Thymus (tissue), 14 donors: ENCODE measurements at places on chromosomes 4 and X. TPM values are rescaled to one million over a fixed set of nuclear protein-coding genes. Genes with fewer than 3 reads are reported as not detected.

DNA sequence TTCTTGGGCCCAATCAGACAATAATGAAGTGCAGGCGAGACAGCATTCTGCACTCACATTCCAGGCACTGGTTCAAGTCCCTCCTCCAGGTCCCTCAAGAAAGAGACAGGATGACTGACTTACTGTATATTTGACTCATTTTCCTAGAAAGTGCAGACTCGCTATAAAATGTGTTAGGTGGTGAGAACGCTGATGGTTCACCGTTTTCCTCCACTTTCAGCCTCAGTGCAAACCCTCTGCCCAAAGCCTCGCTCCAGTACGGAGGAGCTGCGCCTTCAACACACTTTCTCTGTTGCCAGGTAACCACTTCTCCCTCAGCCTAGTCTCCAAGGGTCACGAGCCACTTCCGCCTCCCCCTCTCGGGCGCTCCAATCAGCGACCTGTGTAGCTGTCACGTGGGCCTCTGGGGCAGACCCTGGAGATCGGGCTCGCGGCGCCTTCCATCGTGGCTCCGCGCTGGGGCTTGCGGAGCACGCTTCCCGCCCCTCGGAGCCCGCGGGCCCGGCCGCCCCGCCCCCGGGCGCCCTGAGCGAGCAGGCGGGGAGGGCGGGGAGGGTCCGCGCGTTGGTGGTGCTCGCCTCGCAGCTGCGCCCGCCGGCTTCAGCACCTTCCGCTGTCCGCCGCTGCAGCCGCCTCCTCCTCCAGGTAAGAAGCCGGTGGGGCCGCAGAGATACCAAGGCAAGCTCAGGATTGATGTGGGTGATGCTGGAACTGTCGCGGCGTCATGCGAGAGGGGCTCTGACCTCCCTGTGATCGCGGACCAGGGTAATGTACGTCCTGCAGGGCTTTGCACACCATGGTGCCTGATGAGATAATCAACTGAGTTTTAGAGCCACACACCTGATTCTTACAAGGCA is at the start of gene WDR17:
WDR17 (plus strand) TSS at position 407 of the 857 bp plus-strand sequence. CDS start 45,740 bp downstream, outside the sequence.
- peaks cover 9% of the 10 kb centered on the region for H3K4me1 ChIP-seq
- peak within 1 kb of the TSS; percentile 59 for H3K4me3 ChIP-seq
- H3K27me3 ChIP-seq = peaks cover 3% of the 10 kb centered on the region
- no peaks in the 10 kb centered on the region for H3K36me3 ChIP-seq
- peak; percentile 76 for DNase-seq

DNA sequence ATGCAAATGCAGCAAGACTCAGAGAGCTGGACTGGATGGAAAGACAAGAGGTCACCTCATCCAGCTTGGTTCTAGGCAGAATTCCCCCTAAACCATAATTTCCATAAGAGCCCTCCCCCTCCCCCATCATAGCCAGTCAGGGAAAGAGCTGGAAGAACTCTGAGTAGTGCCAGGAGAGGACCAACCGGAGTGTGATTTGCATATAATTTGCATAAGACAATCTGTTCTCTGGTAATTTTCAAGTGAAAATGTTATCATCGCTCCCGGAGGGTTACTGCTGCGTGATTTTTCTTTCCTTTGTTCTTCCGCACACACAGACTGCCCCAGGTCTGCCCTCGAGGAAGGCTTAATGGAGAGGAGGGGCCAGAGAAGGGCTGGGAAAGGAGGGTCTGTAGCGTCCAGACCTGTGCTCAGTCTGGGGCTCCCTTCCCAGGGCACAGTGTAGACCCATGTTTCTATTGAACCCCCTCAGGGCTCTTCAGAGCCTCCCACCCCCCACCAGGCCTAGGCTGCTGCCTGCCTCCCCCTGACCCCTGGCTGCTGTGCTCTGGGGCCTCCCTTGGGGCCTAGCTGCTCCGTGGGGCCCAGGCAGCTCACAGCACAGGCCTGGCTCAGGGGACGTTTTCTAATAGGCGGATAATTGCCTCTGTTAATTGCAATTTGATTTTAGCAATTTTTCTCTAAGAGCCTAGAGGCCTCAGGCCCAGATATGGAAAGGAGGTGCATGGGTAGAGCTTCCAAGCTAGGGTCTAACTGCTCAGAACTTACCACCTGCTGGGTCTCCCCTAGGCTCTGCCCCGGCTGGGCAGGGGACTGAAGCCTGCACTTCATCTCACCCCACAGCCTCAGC is 90.4 kb upstream of the PJA1 start:
- H3K27ac ChIP-seq = no peak overlapping the region
- no peaks in the 10 kb centered on the region for H3K27me3 ChIP-seq
- no peak for DNase-seq
- no peaks in the 10 kb centered on the region for H3K4me1 ChIP-seq

DNA sequence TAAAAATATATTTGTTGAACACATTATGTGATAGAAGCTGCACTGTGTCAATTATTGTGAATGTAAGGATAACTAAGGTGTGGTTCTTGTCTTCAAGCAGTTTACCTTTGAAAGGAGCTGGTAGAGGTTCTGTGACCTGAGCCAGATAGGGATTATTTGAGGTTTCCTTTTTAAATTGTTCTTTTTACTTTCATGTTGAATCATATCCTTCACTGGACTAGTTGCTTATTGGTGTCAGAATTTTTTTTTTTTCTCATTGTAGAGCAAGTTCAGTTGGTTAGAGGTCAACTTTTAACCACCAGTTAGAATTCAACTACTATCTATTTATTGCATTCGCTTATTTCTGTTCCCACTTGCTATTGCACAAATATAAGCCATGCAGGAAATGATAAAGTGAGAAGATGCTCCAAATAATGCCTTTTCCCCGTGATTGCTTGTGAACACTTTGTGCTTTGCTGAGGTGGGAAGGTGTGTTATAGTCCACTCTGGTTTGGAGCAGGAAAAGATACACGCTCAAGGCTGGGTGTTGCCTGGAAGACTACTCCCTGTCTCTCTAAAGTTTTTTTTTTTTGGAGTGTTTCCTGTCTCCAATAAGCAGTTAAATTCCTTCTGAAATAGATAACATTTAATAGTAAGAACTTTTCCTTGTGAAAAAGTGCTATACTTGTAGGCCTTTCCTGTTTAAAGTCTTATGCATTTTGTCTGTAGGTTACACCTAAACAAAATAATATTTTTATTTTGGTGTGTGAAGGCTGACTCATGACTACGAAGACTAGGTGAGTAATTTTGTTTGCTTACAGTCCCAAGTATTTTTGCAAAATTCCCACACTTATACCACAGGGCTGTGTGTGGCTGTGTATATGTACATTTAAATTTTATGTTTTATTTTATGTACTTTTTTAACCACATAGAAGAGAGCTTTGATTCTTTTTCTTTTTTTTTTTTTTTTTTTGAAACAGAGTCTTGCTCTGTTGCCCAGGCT is 83.8 kb upstream of the LCORL start:
- H3K36me3 ChIP-seq = no peaks in the 10 kb centered on the region
- no peak for DNase-seq
- no peaks in the 10 kb centered on the region for H3K27me3 ChIP-seq
- H3K4me1 ChIP-seq = no peaks in the 10 kb centered on the region
- no peak overlapping the region for H3K4me3 ChIP-seq
- H3K27ac ChIP-seq = no peak overlapping the region

GRCh38 chr4:2700031-2700430 is 56.1 kb downstream of the TNIP2 start:
- H3K4me1 ChIP-seq = no peaks in the 10 kb centered on the region
- H3K27me3 ChIP-seq = no peaks in the 10 kb centered on the region
- no peak overlapping the region for H3K27ac ChIP-seq
- H3K36me3 ChIP-seq = peaks cover 85% of the 10 kb centered on the region
- no peak overlapping the region for H3K4me3 ChIP-seq

GRCh38 chr4:16026160-16026761 is 57.6 kb downstream of the PROM1 start:
- H3K4me3 ChIP-seq = no peak overlapping the region
- no peaks in the 10 kb centered on the region for H3K36me3 ChIP-seq
- H3K27me3 ChIP-seq = no peaks in the 10 kb centered on the region
- no peak overlapping the region for H3K27ac ChIP-seq

DNA sequence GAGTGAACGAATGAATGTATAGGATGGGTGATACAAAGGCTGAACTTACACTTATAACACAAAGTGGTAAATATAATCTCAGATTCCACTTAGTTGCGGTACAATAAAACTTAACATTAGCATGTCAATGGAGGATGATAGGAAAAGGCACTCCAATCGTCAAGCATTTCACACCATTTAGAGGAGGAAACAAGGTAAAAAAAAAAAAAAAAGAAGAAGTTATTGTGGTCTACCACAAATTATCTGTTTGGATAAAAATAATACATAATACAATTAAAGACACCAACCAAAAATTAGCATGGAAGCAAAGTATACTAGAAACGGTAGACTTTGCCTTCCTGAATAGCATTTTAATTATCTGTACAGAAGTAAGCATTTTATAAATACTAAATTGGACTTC is 205.5 kb downstream of the PPP3CA start:
- no peak overlapping the region for H3K27ac ChIP-seq
- no peaks in the 10 kb centered on the region for H3K36me3 ChIP-seq
- no peak overlapping the region for H3K4me3 ChIP-seq
- DNase-seq = no peak
- no peaks in the 10 kb centered on the region for H3K4me1 ChIP-seq

DNA sequence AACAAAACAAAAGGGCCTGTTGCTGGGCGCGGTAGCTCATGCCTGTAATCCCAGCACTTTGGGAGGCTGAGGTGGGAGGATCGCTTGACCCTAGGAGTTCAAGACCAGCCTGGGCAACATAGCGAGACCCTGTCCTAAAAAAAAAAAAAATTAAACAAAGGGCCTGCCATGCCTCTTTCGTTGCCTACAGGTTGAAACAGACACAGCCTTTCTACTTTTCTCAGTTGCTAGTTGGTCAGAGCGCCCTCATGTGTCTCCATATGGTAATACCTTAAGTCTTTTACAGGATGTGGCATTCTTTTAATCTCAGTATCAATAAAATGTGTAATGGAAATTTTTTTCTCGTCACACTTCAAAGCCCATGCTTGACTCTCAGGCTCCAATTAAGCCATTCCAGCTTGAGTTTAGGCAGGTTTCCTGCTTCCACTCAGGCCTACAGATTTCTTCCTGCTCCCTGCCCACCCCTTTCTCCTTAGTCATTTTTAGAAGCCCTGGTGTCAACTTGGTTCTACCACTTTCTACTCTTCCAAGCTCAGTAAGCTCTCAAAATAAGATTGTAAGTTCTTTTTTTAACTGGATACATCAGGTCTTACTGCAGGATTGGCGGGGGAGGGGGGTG is 4.6 kb upstream of the SOWAHD start:
- no peaks in the 10 kb centered on the region for H3K36me3 ChIP-seq
- H3K4me3 ChIP-seq = no peak overlapping the region
- peak; percentile 69 for DNase-seq
- H3K27me3 ChIP-seq = no peaks in the 10 kb centered on the region
- H3K4me1 ChIP-seq = peaks cover 48% of the 10 kb centered on the region

FOXP3 gene
- total RNA-seq = 1.9 TPM

DNA sequence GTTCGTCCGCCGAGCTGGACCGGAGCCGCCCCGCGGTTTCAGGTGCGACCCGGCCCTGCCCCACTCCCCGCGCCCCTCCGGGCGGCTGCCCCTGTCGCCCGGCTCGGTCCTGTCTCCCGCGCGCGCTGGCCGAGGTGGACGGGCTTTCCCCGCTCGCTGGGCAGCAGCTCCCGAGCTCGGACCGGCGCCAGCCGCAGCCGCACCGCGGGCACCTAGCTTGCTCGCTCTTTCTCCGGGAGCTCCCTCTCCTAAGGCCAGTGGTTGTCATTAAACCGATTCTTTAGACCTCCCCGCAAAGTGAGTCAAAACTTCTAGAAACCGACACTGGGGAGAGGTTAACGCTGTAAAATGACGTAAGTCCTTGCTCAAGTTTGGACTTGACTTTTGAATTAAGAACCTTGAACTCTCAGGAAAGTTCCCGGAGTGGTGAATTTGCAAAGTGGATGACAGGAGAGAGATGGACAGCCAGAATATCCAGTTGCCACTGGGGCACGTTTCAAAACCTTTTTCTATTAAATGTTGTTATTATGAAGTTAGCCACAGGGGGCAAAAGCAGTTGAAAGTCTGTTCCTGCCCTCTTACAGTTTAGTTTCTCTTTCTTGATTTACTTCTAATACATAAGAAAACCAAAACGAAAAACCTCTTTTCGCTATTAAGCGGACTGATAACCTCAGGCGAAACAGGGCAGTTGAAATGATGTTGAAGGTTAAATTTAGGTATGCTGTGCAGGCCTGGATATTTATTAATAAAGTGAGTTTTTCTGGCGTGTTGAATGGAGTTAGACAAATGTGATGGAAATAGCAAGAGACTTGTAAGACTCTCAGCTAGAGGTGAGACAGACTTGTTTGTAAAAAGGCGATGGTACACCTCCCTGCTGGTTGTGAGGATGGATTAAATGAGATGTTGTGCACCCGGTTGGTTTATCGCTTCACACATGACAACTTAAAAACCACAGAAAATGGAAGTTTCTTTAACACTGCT is 847 bp downstream of the PI4K2B start:
- peak; percentile 62 for DNase-seq
- H3K27ac ChIP-seq = peak overlapping the region; percentile 94
- H3K27me3 ChIP-seq = no peaks in the 10 kb centered on the region

- H3K27ac ChIP-seq = no peak overlapping the region
- no peak overlapping the region for H3K4me3 ChIP-seq
- no peaks in the 10 kb centered on the region for H3K4me1 ChIP-seq
- H3K27me3 ChIP-seq = no peaks in the 10 kb centered on the region
Measured at GRCh38 chr4:186472948-186473347, 82.4 kb downstream of the MTNR1A start.

GRCh38 chr4:8470451-8471024 is 30.0 kb downstream of the TRMT44 start:
- no peak overlapping the region for H3K4me3 ChIP-seq
- peaks cover 21% of the 10 kb centered on the region for H3K36me3 ChIP-seq
- no peak overlapping the region for H3K27ac ChIP-seq
- no peak for DNase-seq

DNA sequence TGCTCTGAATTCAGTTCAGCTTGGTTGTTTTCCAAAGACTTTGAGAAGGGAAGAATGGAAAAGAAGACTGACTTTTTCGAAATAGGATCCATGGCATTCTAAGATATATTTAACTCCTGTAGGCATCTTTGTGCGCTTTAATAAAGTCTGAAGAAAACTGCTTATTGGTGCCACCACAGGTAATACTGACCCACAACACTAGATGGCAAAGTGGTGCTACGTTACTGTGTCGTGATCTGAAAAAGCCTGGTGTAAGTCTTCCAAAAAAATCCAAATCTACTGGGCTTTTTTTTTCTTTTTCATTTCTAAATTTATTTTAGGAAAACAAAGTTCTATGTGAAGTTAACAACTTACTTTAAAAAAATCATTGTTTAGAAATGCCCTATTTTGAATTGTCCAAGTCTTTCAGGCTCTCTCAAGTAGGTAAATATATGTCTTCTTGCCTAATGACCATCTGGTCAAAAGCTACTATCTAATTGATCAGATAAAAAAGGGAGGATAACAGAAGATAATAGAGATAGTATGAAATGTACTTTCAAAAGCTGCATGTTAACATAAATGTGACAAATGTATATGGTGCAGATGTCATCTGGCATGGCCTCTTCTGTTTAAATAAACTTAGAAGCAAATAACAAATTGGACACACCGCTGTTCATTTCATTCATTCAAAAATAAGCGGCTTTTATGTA is 47.0 kb upstream of the MID1IP1 start:
- H3K4me3 ChIP-seq = no peak overlapping the region
- H3K4me1 ChIP-seq = no peaks in the 10 kb centered on the region
- H3K27ac ChIP-seq = no peak overlapping the region
